ENCODE measurements at places on chromosomes 2 and 18.

DNA sequence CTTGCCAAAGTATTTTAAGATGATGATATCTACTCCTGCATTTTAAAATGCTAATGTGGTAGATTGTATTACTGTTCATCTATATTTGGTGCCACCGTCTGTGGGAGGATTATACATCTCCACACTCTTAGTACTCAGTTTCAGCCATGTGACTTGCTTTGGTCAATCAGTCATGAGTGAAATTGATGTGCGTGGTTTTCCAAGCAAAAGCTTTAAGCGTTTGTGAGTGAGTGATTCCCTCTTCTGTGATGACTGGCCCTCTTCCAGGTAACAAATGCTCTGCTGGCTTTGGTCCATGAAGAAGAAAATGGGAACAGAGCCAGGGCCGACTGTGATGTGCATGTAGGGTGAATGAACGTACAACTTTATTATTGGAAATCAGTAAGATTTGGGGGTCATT lies 330.4 kb downstream of the LPIN1 start:
- no peak for DNase-seq

DNA sequence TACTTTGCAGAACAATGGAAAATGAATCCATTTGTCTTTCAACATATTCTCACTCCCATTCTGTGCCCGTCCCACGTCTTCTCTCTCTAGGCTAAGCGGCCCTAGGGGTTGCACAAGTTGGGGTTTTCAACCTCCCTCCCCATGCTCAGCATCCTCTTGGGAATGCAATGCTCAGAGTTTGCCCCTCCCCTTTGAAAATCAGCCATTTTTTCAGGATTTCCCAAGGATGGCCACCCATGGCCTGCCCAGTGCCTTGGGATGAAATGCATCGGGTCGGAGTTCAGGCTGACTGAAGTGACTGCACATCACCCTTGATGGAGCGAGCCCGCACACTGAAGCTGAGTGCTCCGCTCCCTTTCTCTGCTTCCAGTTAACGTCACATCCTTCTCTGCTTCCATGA lies 87.9 kb downstream of the TNS1 start:
- no peak for DNase-seq

DNA sequence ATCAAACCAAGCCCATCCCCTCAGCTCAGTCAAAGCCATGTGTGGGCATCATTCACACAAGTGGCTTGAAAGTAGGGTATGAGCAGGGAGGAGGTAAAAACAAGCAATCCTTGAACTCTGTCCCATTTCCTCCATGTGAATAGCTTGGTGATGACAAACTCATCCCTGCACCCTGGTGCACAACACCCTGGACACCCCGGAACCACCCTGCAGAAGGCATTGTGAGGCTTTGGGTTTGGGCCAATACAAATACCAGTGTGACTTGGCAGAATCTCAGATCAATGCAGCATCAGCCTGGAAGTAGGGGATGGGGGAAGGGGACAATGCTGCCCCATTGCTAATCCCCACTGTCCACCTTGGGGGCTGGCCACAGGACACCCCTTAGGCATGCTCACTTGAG lies 28.6 kb downstream of the TGFA start:
- DNase-seq: no peak

GRCh38 chr2:77999376-77999775 lies 477.2 kb upstream of the LRRTM4 start:
- DNase-seq: no peak

DNA sequence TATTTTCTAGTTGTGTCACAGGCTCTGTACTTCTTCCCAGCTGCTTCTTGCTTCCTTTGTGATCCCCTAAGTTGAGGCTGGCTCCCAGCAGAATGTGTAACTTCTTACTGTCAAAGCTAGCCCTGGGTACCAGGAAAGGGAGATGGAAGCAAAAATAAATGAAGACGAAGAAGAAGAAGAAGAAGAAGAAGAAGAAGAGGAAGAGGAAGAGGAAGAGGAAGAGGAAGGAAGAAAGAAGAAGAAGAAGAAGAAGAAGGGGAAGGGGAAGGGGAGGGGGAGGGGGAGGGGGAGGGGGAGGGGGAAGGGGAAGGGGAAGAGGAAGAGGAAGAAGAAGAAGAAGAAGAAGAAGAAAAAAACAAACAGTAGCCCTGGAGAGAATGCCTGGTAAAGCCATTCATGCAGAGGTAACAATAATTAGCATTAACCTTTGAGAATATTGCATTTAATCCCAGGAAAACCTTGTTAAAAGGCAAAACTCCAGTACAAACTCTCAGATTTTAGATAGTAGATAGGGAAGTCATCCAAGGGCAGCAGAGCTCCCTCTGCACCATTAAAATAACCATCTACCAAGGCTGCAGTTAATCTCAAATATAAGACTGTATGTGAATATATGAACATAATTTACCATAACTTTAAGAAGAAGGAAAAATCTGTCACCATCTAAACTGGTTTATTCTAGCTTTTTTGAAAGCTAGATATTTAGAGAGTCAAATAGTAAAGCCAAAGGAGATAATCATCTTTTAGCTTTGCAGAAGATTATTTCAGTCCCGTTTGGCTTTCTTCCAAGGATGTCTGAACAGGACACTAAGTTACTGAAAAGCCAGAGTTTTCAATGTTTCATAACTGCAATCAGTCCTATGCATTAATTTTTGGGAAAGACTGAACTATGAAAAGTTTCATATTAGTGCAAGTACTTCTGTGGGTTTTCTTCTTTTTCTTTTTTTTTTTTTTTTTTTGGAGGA lies 44.3 kb upstream of the FBXO11 start:
- DNase-seq: no peak

DNA sequence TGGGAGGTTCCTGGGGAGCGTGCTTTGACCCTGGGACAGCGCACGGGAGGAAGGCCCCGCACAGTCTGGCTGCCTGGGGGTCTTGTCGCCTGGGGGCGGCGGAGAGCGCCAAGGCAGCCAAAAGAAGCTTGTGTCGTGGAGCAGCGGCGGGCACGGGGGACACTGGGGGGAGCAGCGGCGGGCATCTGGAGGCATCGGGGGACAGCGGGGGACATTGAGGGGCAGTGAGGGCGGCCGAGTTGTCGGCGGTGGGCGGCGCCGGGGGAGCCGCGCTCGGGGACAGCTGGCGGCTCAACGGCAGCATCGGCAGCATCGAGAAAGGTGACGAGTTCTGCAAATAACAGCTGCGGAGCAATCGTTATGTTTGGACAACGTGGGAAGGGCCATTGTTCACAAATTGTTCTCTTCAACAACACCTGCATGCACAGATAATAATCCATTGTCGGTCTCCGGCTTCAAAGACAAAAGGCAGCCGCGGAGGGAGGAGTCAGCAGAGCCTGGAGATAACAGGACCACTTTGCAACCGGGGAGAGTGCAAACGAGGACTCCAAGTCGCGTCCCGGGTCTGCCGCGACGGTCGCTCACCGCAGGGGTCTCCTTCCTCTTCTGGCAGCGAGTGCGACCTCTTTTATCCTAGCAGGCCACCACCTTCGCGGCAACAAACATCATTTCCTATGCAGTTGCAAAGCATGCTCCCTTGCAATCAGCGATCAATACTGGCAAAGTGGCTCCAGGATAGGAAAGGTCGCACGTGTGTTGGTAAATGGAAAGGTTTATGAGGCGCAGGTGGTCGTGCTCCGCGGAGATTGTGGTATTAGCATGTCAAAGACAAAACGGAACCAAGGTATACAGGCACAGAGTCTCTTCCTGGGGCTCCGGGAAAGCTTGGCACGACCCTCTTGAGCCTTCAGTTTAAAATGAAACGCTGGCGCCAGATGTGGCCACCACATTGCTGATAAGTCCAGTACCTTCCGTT lies 132.3 kb upstream of the DLX2 start:
- DNase-seq: no peak

DNA sequence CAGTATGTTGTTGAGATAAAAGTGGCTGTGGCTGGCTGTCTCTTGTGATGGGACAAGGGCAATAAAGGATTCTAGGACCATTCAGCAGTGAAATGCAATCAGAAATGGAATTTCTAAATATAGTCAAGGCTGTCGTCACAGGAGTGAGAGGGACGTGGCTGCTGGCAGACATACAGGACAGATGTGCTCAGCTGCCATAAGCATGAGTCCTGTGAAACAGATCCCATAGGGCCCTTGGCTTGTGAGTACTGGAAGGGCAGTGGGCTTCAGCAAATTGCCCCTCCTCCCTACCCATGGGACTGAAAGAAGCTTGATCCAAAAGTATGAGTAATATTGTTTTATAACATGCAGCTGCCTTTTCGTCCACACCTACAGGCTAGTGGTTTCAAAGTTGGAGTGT lies 4.2 kb upstream of the CNNM3 start:
- no peak for DNase-seq

GRCh38 chr2:18604531-18604885 lies 15.1 kb upstream of the NT5C1B start:
- no peak for DNase-seq

- DNase-seq: no peak
Observed at GRCh38 chr2:12669036-12669435, 47.7 kb upstream of the TRIB2 start.

- DNase-seq: no peak
Observed at GRCh38 chr2:129199501-129199900, 780.0 kb upstream of the RAB6C start.
